Nucleus accumbens (tissue), 56 donors: ENCODE measurements at places on chromosomes 6 and 20.

DNA sequence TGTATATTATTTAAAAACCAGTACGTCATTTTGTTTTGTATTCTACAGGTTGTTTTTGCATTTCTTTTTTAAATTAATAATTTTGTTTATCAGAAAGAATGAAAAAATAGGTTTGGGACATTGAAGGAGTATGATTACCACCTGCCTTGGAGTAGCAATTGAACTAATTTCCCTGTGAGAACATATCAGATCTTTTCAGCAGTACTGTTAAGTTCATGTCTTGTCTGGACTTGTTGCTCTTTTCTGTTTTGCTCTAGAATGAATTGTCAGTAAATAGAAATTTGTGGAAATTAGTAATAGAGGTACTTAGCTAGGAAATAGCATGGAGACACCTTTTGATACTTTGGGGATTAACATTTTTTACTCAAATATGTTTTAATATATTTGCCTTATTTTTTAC is 24.3 kb downstream of the HSF2 start:
- no peak for DNase-seq

GRCh38 chr6:116876107-116876506 is 935 bp upstream of the RFX6 start:
- DNase-seq, result no peak

- DNase-seq, result no peak
Observed at GRCh38 chr6:170221052-170221752, 69.7 kb downstream of the DLL1 start.

GRCh38 chr6:127415096-127415495 is 44.1 kb downstream of the KIAA0408 start:
- DNase-seq, result no peak

DNA sequence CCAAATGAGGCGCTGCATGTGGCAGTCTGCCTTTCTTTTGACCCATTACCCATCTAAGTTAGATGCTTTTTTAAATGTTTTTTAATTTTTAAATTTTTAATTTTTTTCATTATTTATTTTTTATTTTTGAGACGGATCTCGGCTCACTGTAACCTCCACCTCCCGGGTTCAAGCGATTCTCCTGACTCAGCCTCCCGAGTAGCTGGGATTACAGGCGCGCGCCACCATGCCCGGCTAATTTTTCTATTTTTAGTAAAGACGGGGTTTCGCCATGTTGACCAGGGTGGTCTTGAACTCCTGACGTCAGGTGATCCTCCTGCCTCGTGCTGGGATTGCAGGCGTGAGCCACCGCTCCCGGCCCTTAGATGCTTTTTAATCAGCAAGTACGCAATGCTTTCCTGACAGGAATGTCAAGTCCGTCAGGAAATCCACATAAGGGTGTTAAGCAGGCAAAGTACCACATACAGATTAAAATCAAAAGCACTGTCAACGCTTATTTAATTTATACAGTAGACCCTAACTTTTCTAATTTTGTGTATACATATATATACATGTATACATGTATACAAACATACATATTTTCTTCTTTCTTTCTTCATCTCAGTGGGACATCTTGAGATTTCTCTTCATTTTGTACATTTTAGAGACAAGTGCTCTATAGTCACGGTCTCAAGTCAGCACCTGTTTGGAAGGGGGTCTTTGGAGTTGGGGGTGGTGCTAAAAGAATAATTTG is 995 bp upstream of the GSTA4 start:
- no peak for DNase-seq

DNA sequence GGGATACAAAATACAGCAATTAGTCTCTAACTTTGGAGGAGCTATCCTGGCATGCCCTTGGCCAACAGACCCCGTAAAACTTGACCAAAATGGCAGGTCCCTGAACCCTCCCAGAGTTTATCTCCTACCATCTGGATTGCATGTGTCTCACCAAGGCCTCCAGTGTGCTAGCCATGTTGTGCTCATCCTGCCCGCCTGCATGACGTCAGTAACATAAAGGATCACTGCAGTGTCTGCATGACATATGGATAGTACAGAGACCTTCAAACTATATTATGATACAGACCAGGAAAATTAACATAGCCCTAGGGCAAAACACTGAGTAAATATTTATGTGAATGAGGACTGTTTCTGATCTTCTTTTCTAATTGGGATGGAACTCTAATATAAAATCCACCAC is 25.3 kb downstream of the CPXM1 start:
- no peak for DNase-seq

GRCh38 chr6:28980852-28981430 is 24.2 kb downstream of the ZNF311 start:
- no peak for DNase-seq

DNA sequence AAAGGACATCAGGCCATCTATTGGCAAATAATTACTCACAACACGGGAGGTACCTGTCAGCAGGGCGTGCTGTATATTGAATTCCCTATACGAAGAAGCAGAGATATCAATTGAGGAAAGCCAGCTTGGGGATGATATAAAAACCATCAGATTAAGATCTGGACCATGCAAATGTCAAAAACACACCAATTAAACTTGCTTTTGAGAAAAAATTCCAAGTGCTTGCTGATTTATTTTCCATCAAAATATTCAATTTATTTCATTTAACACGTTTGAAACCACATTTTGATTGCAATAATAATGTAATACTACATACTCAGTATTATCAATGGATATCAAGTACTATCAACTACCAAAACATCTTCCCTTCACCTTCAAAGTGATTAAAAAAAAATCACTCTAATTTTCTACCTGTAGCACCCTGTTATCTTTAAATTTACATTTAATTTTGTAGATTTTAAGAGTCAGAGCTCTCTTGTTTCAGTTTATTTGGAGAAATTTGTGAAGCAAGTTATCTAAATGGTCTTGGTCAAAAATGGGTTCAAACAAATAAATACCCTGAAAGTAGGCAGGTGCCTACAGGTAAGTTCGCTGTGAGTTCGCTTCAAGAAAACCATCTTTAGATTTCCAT is 6.8 kb upstream of the TBX18 start:
- no peak for DNase-seq

- DNase-seq, result no peak
Observed at GRCh38 chr20:16472045-16472872, 101.0 kb downstream of the KIF16B start.

DNA sequence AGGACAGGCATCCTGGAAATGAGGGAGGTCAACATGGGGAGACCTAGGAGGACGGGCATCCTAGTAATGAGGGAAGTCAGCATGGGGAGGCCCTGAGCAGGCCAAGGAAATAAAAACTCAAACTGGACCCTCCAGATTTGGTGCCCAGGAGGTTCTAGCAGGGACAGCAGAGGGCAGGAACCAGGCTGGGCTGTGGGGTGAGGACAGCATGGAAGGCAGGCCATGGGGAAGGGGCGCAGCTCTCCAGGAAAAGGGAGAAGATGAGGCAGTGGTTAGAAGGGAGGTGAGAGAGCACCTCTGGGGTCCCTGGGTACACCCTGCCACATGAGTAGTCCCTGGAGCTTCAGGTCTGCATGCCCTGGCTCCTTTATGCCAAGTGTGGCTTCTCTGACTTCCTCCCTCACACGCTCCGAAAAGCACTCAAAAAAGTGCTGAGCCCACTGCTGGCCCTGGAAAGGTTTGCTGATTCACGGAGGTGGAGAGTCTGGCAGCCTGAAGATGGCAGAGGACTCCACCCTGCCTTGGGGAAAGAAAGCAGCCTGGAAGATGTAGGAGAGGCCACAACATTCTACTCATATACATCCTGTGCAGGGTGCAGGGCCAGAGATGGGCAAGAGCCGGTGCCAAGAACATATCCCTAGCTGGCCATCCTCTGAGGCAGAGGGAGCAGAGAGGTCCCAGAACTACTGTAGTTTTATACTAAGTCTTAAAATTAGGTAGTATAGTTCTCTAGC is 154.9 kb downstream of the MRPL14 start:
- DNase-seq, result no peak

DNA sequence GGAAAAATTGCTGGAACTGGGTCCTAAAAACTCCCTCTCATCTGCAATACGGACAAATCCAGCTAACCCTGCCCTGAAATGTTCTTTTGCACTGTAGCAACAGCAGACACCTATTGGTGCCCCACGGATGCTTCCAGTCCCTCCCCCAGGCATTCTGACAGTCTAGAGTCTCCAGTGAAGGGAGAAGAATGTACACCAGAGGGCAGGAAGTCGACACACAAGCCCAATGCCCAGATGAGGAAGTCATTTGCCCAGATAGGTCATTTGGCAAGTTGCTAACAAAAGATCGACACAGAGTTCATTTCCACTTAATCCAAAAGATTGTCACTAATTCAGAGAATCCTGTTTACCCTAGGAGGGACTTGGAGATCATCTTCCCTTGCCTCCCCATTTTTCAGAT is 293.0 kb upstream of the PRDM1 start:
- DNase-seq, result no peak

GRCh38 chr20:15375836-15376235 is 1038.4 kb upstream of the FLRT3 start:
- no peak for DNase-seq

DNA sequence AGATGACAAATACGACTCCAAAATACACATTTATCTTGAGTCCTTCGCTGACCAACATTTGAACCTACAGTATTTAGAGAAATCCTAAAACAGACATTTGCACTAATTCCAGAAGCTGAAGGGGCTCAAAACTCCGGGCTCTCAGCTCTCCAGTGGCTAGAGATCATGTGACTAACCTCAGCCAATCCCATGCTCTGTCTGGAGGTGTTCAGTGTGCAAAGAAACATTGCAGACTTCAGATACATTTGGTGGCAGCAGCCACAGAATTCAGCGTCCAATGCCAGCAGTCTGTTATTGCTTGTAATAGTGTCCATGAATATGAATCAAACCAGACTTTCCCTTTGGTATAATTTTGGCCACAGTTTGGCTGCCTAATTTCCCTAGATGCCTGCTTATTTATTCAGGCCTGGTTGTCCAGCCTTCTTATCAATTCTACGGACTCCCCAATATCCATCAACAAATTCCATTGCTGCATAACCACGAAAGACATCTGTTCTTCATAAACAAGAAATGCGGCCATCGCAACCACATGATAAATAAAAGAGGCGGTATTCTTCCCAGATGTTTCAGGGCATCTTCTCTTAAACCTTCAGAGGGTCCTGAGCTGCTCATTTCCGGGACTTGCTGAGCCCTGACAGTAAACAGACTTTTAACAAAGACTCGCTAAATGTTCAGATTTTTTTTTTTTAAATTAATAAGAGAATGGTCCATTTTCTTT is 14.5 kb upstream of the CYP24A1 start:
- DNase-seq, result no peak

DNA sequence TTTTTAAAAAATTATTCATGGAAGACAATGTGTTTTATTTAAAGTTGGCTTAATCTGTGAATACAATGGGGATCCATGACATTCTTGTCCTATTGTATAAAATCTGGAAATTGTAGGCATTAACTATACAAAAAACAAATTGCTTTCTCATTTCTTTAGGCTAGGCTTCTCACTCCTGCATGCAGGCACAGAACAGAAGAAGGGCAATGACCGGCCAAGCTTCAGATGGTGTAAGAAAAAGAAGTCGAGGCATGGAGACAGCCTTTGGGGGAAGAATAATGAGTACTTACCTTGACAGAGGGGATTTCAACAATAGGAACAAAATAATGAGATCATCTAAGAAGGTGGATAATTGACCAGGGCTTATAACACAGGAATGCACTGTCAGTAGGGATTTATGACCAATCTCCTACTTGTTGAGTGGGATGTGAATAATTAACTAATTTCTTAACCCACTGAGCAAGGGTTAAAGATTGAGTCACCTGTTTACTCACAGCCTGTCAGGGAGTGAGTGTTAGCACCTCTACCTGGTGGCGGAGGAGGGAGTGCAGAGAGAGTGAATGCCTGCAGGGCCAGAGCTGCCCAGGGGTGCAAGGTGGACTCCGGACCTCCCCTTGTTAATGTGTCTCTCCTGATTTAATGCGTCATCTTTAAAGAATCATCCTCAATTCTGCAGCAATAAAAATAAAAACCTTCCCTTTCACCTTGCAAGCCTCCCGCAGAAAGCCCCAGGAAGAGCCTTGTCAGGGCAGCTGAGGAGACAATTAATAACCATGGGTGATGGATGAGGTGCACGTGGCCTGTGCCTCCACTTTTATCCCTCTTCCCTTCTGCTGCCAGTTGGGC is 3.9 kb downstream of the SLC22A2 start:
- DNase-seq, result no peak

GRCh38 chr20:16952965-16953364 is 204.8 kb downstream of the OTOR start:
- DNase-seq, result no peak

- DNase-seq, result no peak
Observed at GRCh38 chr6:53523511-53524454, 21.1 kb downstream of the GCLC start.

GRCh38 chr20:34861386-34862084 is 11.1 kb downstream of the GGT7 start:
- DNase-seq, result no peak

DNA sequence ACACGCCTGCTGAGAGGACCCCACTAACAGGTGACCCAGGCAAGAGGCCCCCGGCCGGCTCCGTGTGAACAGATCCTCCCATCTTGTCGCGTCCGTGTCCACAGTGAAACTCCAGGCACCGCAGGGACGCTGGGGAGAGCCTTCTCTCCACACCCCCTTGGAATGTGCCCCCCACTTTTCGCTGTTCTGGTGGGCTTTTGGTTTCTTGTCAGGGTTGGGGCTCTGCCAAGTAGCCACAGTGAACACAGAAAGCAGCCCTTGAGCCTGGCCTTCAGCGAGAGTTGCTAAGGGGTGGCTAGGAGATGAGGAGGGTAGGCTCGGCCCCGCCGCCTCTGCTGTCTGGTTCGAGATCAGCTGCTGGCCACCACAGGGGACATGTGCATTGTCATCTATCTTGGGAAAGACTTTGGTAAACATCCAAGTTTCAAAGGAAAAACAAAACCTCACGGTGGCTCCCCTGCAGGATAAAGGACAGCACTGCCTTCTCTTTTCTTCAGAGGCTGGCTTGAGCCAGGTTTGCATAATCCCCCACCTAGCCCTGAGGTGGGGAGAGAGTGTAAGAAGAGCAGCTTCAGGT is 22.7 kb downstream of the SYNDIG1 start:
- no peak for DNase-seq

GRCh38 chr6:139336488-139336887 is 38.0 kb downstream of the CITED2 start:
- DNase-seq, result no peak
